ENCODE measurements at places on chromosomes 16 and 17.

- peak; percentile 48 for DNase-seq
Observed at GRCh38 chr17:50946891-50947781, 81.0 kb upstream of the TOB1 start.

- DNase-seq = no peak
Observed at GRCh38 chr17:43914451-43914850, 7.1 kb upstream of the MPP2 start.

DNA sequence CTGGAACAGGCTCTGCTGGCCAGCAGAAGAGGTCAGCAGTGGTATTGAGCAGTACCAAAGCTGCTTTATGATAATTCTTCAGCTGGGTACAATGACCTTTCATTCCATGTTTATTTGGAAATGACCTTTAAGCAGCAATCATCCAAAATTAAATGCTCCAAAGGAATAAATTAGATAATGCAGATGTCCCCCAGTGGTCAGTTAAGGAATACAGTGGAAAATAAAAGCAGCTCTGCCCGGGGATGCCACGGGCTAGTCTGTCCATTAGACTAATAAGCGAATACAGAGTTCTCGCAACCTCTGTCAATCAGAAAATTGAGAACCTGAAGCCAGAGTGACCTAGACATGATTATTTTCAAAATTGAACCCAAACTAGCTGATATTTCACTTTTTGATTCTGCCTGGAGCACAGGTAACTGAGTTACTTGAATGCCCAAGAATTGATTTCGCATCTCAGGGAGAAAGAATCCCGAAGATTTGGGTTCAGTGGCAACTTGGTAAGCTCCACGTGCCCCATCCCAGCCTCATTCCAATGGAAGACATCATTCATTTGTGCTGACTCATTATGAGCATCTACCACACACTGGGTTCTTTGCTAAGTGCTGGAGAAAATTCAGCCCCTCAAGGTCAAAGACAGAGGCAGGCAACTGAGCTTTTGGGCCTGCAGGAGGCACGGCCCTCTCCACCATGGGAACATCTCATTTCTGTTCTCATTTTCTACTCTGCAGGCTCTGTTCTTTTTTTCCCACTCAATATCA is 34.4 kb upstream of the SLC39A11 start:
- no peak for DNase-seq

GRCh38 chr17:61486135-61487120 is 34.2 kb downstream of the TBX4 start:
- no peak for DNase-seq

GRCh38 chr16:4241258-4241927 is 487 bp downstream of the SRL start:
- no peak for DNase-seq

DNA sequence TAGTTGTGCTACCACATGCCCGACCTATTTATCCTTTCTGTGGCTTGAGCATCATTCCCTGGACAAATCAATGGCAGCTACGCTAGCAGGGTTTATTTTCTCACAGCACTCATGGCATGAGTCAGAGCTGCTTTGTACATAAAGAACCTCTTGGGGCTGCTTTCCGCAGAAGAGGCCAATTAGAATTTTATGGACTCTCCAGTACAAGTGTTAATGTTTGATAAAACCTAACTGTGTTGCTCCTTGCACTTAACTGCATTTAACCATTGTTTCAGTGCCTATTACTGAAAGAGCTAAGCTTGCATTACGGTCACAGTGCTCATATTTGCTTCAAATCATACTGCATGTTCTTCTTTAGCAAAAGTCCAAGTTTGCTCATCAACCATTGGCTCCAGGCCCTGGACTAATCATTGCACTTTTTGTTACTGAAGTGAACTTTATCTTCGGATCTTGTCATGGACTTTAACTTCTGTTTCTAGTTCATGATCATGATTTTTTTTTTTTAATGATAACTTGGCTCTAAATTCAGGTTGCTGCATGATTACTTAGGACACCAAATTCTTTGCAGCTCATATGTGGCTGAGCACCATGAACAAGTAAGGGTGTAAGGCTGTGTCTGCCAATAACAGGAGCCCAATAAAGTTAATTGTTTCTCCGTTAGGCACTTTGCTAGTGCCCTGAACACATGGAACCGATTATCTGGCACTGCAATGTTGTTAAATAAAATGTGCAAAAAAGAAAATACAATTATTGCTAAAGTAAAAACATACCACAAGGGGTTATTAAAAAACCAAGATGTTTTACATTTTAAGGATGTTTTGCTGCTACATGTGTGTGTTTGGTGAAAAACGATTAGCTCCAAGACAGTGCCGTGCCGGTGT is 492.2 kb downstream of the KCNJ2 start:
- DNase-seq = no peak

GRCh38 chr17:28528327-28529012 is 22.3 kb downstream of the FOXN1 start:
- no peak for DNase-seq

All from CD8-positive, alpha-beta T cell (primary cell).